H1 (cell line): ENCODE measurements at places on chromosomes 4 and X.

DNA sequence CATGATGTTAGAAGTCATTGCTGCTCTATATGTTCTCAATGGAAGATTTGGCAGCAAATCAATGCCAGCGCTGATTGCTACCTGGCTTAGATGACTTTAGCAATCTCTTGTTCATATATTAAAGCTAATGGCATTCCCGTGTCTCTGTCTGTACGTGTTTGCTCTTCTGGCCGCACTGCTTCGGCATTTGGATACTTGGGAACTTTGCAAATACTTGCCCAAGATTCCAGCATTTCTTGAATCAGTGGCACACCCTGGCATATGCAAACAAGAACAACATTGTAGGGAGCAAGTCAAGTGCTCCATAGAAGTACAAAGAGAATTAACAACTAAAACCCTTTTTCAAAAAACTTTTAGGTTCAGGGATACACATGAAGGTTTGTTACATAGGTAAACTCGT is 128.9 kb upstream of the TMEM164 start:
- DNase-seq, result no peak

- no peak for DNase-seq
Observed at GRCh38 chrX:18353931-18354368, 538 bp downstream of the SCML2 start.

DNA sequence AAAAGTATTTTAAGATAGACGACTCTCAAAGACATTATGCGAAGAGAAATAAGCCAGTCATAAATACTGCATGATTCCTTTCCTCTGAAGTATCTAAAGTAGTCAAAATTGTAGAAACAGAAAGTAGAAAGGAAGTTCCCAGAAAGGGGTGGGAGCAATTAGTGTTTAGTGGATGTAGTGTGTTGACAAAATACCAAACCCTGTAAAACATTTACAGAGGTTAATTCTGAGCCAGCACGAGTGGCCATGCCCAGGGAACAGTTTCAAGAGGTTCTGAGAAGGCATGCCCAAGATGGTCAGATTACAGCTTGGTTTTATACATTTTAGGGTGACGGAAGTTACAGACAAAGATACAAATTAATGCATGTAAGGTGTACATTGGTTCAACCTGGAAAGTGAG is 34.4 kb upstream of the SLC25A4 start:
- DNase-seq, result no peak

GRCh38 chr4:112145790-112146501 is 692 bp downstream of the FAM241A start:
- DNase-seq, result no peak

- no peak for DNase-seq
Observed at GRCh38 chr4:10664408-10664807, 20.2 kb downstream of the CLNK start.

DNA sequence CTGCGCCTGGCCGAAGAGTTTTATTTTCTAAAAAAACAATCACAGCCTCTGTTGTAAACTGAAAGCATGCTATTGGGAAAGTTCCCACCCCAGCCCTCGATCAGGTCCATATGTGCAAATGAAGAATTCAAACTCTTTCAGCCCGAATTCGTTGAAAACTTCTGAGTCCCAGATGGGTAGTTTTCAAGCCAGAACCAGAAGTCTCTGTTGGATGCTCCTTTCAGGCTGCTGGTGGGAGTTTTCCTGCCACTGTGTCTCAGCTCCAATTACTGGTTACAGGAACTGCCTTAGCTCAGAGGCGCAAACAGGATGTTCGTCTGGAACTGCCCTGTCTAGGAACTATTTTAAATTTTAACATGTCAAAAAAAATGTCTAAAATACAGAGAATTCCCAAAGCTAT is 9.3 kb upstream of the ALG13 start:
- no peak for DNase-seq
